ENCODE measurements at places on chromosomes 6 and 20.

GRCh38 chr20:64062276-64062595 is 762 bp upstream of the TCEA2 start:
- no peak for DNase-seq

- DNase-seq, result no peak
Observed at GRCh38 chr6:73079978-73080377, 145.3 kb downstream of the KHDC1L start.

DNA sequence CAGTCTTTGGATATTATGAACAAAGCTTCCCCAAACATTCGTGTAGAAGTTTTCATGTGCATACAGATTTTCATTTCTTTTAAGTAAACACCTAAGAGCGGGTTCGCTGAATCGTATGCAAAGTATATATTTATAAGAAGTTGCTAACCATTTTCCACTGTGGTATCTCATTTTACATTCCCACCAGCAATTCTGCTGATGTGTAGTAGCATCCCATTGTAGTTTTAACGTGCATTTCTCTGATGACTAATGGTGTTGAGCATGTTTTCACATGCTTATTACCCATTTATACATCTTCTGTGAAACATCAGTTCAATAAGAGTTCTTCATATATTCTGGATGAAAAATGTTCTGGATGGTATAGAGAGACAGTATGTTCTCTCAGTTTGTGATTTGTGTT is 97.4 kb downstream of the IYD start:
- no peak for DNase-seq

- no peak for DNase-seq
Observed at GRCh38 chr6:33988121-33989015, 157.5 kb downstream of the GRM4 start.

GRCh38 chr20:11235058-11235457 is 561.3 kb upstream of the JAG1 start:
- DNase-seq, result no peak

- DNase-seq, result no peak
Observed at GRCh38 chr6:45229416-45229815, 98.7 kb upstream of the RUNX2 start.

GRCh38 chr20:61868466-61869090 is 197.1 kb downstream of the TAF4 start:
- no peak for DNase-seq

- DNase-seq, result no peak
Observed at GRCh38 chr6:31622684-31623091, 2.2 kb downstream of the PRRC2A start.

DNA sequence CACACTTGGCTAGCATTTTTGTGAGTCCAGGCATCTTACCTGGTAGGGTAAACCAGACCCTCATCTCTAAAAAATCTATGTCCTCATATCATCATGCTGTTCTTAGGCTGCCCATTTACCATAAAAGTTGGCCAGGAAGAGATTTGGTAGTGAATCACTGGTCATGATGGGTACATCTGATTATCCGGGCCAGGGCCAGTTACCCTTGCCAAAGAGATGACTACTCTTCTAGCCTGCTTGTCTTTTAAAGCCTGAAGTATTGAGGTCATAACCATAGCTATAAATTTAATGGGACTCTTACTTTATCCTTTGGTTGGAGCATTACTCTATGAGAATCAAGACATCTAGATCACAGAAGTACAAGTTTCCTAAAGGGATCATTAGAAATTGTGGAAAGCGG is 276.8 kb downstream of the TENT5A start:
- DNase-seq, result no peak

- DNase-seq, result no peak
Observed at GRCh38 chr6:107689951-107690642, 134.0 kb downstream of the SCML4 start.

DNA sequence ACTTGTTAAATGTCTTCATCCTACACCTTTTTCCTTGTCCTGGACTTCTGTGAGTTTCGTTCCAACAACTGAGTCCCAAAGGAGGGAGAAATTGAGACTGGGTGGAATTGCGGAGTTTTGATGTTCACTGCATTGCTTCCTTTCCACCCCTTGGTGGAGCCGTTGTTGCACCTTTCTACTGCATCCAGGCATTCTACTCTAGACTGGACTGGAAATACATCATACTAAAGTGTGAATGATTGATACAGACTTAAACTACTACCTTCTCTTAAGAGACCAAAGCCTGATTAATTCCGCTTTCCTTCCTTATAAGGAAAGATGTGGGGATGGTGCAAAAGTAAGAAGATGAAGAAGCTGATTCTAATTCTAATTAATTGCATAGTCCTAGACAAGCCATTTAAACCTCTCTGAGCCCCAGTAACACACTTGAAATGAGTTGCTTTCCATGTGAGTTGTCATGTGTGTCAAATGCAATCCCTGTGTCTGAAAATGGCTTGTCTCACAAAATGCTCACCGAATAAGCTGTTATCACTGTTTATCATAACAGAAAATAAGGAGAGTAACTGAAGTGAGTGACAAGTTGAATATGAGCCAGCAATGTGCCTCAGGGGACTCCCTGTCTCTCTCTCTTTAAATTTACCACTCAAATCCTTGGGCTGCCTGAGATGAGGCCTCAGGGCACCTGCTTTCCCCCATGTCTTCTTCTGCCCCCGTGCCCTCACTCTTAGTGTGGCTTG is 338.3 kb upstream of the CHD6 start:
- DNase-seq, result no peak

DNA sequence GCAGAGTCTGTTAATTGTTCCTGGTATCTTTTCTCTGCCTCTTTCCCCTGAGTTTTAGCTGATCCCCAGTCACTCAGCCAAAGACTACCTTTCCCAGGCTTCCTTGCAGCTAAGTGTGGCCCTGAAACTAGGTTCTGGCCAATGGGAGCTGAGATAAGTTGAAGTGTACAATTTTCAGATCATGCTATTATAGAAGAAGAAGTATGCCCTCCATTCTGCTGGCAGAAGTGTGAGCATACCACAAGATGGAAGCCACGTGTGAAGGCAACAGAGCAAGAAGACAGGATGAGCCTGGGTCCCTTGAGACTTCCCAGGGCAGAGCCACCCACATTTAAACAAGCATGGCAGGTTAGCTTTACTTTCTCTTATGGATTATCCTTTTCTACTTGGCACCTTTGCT is 273.2 kb downstream of the HIVEP2 start:
- DNase-seq, result no peak

DNA sequence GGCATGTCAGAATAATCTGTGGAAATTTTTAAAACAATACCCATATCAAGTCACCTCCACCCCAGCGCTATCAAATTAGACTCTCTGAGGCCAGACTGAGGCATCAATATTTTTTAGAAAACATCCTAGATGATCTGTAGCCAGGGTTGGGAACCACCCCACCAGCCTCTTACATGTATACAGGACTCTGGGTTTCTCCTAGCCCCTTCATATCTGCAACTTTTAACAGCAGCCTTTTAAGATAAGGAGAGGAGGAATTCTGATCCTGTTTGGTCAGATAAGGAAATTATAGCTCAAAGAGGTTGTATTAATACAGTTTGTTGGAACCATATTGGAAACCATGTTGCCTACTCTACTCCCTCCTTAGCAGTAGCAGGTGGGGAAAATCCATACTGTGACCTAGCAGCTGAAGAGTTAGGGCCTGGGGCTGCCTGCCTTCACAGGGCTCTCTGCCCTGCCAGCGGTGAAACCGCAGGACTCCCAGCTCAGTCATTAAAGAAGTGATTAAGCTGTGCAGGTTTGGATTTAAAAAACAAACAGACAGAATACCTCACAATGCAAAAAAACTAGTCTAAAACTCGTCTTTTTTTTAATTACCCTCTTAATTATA is 30.0 kb downstream of the BRPF3 start:
- no peak for DNase-seq

DNA sequence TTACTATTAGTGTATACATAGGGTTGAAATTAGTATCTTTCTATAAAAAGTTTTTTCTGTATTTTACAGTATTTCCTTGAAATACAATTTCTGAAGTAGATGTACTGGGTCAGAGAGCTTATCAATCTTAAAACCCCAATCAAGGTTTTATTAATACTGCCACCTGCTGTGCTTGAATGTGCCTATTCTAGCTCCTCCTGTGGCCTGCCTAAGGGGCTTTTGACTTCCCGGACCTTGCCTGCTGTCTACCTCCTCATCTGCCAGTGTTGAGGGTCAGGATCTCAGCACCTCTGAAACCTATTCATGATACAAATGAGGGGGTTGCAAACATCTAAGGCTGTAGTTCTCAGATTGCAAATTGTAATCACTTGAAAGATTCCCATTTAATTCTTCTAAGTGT is 9.2 kb downstream of the PACRG start:
- no peak for DNase-seq

- no peak for DNase-seq
Observed at GRCh38 chr6:151067684-151068596, 171.8 kb upstream of the AKAP12 start.

DNA sequence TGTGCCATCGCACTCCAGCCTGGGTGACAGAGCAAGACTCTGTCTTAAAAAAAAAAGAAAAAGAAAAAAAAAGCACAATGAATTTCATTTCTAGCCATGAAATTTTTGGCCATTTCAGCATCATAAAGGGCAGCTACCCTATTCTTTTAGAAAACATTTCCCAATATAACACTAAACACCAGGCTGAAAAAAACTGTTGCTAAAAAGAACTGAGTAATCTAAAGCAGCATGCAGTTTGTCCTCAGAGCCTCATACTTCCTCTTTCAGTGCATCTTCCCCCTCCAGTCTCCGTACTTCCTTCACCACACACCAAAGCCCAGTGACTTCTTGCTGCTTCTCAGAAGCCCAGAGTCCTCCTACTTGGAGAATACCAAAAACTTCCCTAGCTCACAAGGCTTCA is 5.6 kb upstream of the IFNGR1 start:
- DNase-seq, result no peak

- peak; percentile 68 for DNase-seq
Observed at GRCh38 chr6:89610149-89610642, 28.4 kb downstream of the LYRM2 start.
